Occipital lobe (tissue), 3 donors: ENCODE measurements at places on chromosomes 2 and 18.

DNA sequence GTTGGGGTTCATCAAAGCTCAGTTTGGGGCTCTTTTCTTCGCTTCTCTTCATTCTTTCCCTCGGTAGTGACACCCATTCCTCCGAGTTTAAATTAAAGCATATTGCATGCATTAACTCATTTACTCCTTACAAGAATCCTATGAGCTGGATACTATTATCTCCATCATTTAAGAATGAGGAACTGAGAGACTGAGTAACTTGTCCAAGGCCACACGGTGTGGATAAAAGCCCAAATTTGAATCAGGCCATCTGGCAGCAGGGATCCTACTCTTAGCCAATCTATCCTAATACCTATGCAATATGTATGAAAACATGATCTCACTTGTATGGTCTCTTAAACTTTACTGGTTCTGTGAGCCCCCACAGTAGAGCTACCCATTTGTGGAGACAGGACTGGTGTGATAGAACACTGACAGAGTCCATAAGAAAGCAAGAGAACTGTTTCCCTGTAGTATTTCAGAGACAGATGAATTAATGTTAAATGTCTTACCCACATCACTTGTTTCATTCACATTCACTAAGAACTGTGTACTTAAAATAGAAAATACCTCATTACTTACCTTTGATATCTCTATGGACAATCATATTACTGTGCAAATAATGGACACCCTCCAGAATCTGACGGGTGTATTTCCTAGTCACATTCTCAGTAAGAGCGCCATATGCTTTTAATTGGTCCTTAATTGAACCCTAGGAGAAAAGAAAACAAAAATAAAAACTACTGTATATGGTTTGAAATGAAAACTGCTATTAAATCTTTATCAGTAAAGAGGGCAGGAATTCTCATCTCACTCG is 20.4 kb upstream of the ERCC3 start:
- no peak for DNase-seq

DNA sequence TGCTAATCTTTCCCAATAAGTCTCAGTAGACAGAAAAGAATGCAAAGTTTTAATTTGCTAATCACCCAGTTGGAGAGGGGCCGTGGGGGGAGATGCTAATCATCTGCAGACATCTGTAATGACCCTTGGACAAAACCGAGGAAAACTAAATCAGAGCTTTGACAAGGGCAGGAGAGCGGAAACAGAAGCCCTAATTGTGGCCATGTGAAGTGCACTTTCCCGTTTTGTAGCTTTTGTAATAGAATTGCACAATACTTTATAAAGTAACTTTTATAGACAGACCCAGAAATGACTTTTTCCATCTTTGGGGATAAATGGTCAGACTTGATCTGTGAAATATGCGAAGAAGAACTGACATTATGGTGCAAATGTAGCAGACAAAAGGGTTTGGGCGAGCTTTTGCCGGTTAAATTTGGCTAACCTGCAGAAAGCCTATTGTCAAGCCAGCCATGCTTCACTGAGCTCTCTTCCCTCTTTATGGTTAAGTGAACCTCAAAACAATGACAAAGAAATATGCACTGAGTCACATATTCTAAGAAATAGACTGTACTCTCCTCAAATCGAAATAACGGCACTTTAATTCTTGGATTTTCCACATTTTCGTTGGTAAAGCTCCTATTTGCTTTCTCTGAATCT is 980.1 kb upstream of the POU3F3 start:
- DNase-seq = no peak

- DNase-seq = no peak
These were observed 63.5 kb downstream of the TXNL1 start for GRCh38 chr18:56574861-56575260.

GRCh38 chr2:229856413-229856812 is 65.4 kb downstream of the TRIP12 start:
- no peak for DNase-seq

- DNase-seq = no peak
These were observed 19.3 kb upstream of the HPCAL1 start for GRCh38 chr2:10283106-10284062.

DNA sequence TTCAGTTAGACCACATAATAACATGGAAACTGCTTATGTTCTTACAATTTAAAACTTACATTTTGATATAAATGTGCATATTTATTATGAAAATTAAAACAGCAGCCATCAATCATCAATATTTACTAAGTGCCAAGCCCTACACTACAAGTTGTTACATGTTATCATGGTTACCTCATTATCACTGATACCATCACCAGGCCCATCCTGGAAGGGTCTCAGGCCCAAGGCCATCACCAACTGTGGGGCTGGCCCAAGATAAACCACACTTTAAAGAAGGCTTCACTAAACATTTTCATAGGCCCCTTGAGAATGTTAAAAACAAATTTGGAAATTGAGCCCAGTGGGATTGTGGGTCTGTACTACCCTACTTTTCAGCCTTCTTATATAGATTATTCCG is 6.4 kb downstream of the ITSN2 start:
- no peak for DNase-seq

- DNase-seq = no peak
These were observed 5.3 kb downstream of the EPB41L3 start for GRCh38 chr18:5538544-5538943.

- no peak for DNase-seq
These were observed 81.9 kb downstream of the IKZF2 start for GRCh38 chr2:213069531-213069930.

DNA sequence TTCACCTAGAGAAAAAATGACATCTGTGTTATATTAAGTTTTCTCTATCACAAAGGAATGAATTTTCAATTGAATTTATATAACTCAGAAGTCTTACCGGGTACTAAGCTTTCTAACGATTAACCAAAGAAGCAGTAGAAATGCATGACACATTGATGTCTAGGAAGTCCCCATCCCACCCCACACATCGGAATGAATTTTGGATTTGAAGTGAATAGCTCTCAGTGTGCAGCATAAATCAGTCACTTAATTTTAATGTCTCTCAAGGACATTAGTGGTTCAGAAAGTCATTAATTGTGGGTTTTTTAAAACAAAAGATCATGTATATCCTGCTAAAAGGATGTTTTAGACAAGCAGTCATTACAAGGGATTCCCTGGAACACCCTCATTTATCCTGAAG is 141.4 kb upstream of the PIEZO2 start:
- no peak for DNase-seq

DNA sequence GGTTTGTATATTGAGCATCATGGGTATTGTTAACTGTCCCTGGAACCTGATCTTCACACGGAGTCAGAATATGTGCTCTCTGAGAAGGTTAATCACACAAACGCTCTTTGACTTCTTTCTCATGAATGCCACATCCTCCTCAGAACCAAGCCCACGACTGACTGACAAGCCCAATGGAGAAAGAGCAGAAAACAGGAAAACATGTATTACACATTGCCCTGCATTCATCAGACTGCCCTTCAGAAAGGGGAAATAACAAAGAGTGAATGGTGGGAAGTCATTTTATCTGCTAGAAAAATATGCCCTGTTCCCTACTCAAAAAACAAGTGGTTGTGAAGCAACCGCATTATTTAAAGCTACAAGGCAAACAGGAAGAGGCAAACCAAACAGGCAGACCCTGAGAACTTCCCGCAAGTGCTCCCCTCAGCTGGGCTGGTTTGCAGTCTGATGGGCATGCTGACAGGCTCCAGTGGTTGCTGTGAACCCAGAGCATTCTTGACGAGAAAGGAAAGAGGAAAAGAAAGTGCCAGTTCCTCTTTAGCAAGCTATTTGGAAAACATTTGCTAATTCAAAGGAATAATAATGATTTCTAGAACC is 172.9 kb upstream of the SETBP1 start:
- no peak for DNase-seq

- DNase-seq = no peak
These were observed 64.7 kb upstream of the GLI2 start for GRCh38 chr2:120670771-120671480.

- no peak for DNase-seq
These were observed 244.9 kb upstream of the EPHA4 start for GRCh38 chr2:221817052-221817451.

DNA sequence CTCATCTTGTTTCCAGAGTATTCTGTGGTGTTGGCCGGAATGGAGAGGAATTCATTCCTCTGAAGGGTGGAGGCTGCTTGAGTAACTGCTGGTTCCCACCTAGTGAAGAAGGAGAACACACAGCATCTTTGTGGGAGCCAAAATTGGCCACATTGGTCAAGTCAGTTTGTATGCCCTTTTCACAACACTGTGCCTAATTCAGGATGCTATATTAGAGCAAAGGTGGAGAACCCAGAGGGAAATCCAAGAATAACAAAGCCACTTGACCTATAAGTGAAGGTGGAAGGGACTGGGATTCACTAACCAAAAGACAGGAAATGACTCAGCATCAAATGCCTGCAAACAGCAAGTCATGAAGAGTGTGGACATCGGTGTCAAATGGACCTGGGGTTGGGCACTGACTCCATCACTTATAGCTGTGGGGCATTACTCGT is 27.3 kb upstream of the MLPH start:
- no peak for DNase-seq

- DNase-seq = no peak
These were observed 2.7 kb downstream of the BIN1 start for GRCh38 chr2:127104166-127104660.

- DNase-seq = no peak
These were observed 971.3 kb downstream of the CNTNAP5 start for GRCh38 chr2:124996406-124996805.

DNA sequence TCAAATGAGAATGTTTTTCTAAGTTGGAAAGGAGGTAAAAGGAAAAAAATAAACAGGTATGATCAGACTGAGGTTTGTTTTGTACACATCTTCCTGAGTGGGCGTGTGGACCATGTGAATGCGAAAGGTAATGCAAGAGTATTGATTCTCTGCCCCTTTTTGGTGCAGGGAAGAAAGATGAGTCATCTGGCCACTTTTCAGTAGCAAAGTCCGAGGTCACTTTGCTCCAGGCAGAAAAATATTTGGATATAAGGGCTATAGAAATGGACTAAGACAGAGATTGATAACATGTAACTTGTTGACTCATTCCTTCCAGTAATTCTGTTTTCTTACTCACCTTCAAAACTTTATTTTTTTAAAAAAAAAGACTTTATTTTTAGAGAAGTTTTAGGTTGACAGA is 130.5 kb downstream of the DSEL start:
- no peak for DNase-seq

DNA sequence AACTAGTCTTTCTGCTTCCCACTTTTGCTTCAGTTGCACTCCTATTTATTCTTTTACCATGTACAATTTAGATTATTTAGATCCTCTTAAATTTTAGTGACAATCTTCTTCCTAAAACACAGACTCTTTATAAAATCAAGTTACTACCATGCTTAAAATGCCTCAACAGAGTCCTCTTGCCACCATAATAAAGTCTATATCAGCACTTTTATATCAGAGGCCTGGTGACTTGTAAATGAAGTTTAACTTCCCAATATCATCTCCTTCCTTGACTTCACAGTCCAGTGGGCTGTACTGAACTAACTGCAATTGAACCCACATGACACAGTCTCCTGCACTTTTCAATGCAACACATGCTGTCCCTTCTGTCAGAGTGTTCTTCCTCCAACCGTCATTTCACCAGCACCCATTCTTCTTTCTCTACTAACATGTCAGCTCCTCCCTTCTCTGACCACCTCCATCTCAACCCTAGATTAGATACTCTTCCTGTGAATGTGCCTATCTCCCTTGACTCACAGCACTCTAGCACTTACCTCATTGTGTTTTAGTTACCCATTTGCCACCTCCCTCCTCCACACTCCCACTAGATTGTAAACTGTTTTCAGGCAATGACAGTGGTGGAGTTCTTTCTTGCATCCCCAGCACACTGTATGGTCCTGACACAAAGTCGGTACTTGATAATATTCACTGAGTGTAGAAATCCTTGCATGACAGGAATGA is 414.9 kb downstream of the SATB2 start:
- no peak for DNase-seq

- DNase-seq = no peak
These were observed 125.8 kb upstream of the CDH19 start for GRCh38 chr18:66729442-66730239.

DNA sequence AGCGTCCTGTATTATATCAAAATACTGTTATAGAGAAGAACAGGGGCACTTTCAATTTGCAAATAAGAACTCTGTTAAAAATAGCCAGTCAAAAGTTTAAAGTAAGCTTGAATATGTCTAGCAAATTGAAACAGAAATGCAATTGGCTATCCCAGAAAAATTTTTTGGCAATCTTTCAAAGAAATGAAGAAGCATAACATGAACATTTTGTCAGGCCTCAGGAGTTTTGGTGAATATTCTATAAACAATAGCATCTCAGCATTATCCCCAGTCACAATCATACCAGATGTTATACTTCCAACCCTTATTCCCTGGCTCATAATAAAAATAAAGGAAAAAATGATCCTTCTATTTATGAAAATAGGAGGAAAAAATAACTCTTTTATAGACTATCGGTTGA is 252.4 kb downstream of the GRB14 start:
- no peak for DNase-seq

DNA sequence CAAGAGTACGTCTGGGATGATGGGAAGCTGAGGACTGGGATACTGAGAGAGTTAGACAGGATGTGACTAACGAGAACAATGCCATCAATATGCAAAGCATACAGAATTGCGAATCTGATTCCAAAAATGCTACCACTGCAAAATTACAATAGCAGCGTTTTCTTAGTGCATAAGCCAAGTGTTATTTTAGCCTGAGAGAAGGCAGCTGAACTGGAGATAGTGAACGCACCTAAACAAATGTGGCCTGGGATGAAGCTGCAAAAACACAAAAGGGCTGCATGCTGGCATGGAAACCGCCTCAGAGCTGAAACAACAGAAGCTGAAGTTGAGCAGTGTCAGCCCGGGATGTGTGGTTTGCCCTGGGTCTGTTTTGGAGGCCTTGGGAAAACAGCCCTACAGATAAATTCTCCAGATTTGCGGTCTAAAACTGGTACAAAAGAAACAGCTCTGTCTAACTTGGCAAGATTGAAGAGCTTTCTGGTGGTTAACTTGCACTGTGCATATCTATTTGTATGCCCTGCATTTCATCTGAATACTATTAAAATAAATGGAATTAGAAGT is 45.5 kb downstream of the LYPD6 start:
- DNase-seq = no peak

- no peak for DNase-seq
These were observed 860.6 kb upstream of the ZEB2 start for GRCh38 chr2:145380436-145381017.
